GM13977 (cell line): ENCODE measurements at places on chromosomes 2 and 18.
A peak's percentile ranks its signal among the peaks of the same experiment; 100 is the strongest.

DNA sequence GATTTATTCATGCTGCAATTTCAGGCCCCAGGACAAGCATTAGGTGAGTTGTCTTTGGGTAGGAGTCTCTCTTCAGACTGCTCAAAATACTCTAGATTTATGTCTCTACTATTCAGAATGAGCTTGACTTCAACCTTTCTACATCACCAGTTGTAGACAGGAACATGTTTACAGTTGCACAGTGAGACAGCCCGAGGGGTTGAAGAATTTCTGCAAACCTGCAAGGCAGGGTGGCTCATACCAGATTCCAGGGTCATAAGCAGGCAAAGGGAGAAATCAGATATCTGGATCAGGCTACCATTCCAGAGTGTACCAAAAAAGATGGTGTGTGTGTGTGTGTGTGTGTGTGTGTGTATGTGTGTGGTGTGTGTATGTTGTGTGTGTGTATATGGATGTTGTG is 112.4 kb downstream of the SPP2 start:
- DNase-seq, result no peak

DNA sequence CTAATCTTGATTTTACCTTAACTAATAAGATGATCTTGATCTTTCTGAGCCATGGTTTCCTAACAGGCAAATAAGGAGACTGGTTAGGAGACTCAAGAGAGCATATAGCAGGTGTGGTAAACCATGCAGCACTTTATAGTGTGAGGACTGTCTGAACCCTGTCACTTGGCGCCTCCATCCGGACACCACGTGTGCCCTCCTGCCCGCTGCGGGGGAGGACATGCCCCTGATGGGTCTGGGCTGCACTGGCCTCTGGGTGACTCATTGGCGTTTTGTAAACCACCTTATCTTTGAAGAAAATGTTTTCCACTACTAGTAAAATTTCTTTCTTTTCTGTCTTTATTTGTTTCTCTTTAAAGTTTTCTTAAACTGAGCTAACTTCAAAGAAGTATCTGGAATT is 131.1 kb downstream of the FMNL2 start:
- DNase-seq, result no peak

- DNase-seq, result no peak
Observed at GRCh38 chr2:14492920-14493503, 139.5 kb upstream of the LRATD1 start.

DNA sequence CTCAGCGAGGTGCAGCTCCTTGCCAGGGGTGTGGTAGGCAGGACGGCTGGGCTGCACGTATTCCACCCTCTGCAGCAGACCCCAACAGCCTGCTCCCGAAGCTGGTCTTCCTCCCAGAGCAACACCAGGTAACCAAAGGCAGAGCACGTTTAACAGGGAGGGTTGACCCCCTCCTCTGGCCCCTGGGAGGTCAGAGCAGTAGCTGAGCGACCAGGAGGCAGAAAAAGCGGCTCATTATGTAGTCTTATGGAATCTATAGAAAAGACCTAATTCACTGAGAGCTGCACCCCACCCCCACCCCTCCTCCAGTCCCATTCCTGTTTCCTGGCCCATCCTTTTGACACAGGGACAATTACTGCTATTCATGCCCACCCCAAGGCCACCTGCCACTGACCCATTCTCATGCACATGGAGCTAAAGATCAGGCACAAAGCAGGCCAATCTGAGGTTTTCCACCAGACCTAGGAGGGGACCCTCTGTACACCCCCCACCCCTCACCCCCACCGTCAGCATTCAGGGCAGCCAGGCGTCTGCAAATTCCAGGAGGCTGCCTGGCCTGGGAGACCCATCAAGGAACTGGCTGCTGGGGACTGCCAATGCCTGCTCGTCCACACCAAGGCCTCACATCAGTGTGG is 60.9 kb upstream of the FZD7 start:
- DNase-seq, result no peak

- peak; percentile 66 for DNase-seq
Observed at GRCh38 chr2:97870396-97870843, 125.3 kb downstream of the TMEM131 start.

GRCh38 chr18:3610813-3611212 is 160.8 kb downstream of the TGIF1 start:
- no peak for DNase-seq

DNA sequence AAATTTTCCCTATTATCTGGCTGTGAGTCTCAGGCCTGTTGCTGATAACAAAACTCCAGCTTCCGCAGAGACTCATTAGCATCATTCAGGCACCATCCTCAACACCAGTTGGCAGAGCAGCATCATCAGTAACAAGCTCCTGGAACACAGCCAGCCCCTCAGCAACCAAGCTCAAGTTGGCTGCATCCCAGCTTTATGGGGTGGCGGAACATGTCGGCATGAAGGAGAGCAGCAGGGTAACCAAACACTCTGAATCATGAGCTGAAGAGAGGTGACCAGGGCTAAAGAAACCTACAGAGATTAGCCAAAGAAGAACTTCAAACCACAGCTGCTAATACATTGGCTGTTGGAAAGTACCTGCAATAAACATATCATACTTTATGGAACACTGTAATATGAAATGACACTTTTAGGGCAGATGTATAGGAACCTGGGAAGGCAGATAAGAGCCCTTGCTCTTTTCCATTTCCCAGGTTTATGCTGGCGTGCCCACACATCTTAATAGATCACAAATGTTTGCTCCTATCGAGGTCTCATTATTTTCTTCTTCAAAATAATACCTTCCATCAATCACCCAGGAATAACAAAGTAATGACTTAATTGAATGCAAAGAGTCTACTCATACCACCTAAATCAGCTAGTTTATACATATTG is 63.8 kb downstream of the PDE11A start:
- DNase-seq, result no peak

GRCh38 chr2:174343623-174344455 is 9.1 kb downstream of the SP9 start:
- DNase-seq, result peak; percentile 26

DNA sequence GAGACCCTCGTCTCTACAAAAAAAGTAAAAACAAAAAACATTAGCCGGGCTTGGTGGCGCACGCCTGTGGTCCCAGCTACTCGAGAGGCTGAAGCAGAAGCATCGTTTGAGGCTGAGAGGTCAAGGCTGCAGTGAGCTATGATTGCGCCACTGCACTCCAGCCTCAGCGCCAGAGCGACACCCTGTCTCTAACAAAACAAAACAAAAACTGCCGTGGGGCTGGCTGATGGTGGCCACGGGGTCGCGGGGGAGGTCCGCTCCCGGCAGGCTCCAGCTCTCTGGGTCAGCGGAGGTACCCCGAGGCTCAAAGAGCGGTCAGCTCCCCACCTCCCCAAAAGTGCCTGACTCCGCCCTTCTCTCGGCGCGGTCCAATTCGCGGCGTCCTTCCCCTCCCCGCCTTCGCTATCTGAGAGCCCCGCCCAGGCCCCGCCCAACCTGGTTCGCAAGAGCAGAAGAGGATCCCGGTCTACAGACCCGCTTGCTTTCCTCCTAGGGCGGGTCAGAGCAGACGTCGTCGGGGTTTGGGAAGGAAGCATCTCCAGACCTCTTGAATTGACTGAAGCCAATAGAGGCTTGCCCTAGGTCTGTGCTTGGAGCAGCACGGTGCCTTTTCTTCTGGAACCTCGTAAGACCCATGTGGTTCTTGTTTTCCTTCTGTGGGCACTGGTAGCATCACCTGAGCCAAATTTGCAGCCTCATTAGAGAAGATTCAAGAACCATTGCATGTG is 7.8 kb downstream of the RAX start:
- DNase-seq, result peak; percentile 65

DNA sequence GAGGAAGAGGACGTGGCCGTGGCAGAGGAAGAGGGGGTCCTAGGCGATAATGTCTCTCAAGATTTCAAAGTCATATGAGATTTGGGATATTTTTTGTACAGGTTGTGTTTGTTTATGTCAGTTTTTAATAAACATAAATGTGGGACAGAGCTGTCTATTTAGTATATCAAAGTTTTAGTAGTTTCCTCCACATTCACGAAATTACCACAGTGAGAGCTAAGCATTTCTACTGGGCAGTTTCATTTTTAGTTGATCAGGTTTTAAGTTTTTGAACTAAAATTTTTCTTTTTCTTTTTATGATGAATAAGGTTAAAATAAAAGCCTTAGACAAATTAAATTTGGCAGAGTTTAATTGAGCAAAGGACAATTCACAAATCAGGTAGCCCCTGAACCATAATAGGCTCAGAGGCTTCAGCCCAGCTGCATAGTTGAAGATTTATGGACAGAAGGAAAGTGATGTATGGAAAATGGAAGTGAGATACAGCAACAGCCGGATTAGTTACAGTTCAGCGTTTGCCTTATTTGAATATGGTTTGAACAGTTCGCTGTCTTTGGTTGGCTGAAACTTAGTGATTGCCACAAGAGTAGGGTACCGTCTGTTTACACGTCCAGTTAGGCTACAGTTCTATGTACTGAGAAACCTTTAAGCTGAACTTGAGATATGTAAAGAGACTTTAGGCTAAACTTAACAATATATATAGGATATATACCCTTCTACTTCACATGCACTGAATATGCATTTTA is 17.1 kb downstream of the SNRPD1 start:
- DNase-seq, result peak; percentile 21

DNA sequence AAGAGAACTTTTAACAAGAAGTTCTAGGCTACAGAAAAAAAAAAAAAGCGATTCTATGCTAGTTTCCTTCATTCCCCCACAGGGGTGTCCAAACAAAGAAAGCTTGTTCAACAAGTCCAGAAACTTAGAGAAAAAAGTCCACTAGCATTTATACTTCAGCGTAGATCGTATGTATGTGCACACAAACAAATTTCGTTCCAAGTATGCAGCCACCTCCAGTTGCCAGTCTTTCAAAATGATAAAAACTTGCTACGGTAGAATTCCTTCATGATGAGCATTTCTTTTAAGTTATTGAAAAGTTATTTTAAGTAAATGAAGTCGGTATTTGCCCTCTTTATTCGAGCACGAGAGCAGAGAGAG is 3.7 kb upstream of the OTX1 start:
- DNase-seq, result no peak

- DNase-seq, result peak; percentile 53
Observed at GRCh38 chr18:77023102-77023782, 109.3 kb downstream of the MBP start.

GRCh38 chr2:226829721-226830631 is 5.9 kb upstream of the RHBDD1 start:
- DNase-seq, result no peak

GRCh38 chr2:13667415-13667757 is 950.6 kb downstream of the TRIB2 start:
- DNase-seq, result no peak

- no peak for DNase-seq
Observed at GRCh38 chr2:182410120-182410519, 16.7 kb downstream of the PDE1A start.

GRCh38 chr2:12513339-12513738 is 203.4 kb upstream of the TRIB2 start:
- DNase-seq, result no peak

GRCh38 chr18:56148373-56148772 is 490.0 kb downstream of the TXNL1 start:
- no peak for DNase-seq

GRCh38 chr2:38345323-38346038 is 31.6 kb downstream of the ATL2 start:
- no peak for DNase-seq

GRCh38 chr2:54881759-54882158 is 158.3 kb downstream of the EML6 start:
- DNase-seq, result no peak

DNA sequence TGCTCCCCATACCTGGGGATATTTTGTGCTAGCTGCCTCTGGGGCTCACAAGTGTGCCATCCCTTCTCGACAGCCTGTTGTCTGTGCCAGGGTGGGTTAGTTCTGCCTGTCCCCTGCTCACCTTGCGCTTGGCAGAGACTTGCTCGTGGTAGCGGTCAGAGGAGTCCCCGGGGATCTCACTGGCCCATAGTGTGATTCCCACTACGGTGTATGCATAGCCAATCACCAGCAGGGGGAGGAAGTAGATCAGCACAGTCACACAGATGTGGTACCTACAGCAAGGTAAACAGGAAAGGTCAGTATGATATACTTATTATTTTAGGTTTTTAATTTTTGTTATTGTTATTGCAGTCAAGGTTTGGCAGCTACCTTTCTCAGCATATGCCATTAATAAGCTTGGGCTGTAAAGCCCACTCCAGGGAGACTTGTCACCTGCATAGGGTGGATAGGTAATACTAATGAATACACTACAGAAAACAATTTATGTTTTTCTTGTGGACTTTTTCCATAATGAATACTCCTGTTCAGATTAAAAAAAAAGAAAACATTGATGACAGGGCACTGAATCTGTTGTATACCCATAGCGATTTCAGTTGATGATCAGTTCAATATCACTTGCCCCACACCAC is 95.2 kb downstream of the POLE4 start:
- DNase-seq, result peak; percentile 47

DNA sequence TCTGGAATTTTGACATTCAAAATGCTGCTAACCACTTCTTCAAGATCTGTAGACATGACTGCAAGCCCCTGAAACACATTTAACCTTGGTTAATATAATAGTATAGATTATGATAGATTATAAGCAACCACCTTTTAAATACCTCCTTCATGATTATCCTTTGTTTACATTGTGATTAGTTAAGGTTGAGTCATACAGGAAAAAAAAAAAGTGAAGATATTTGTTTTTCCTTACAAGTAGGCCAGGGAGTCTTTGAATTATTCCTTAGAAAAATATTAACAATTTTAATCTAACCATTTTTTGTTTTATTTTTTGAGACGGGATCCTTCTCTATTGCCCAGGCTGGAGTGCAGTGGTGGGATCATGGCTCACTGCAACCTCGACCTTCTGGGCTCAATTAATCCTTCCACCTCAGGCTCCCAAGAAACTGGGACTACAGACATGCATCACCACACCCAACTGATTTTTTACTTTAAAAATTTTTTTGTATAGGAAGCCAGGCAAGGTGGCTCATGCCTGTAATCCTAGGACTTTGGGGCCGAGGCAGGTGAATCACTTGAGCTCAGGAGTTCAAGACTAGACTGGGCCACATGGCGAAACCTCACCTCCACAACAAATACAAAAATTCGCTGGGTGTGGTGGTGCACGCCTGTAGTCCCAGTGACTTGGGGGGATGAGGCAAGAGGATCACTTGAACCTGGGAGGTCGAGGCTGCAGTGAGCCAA is 99.4 kb downstream of the SLC39A10 start:
- DNase-seq, result no peak

- DNase-seq, result no peak
Observed at GRCh38 chr18:37913051-37913450, 347.5 kb upstream of the CELF4 start.

- no peak for DNase-seq
Observed at GRCh38 chr2:86275384-86275799, 62.0 kb downstream of the REEP1 start.

- DNase-seq, result no peak
Observed at GRCh38 chr2:117551858-117552257, 262.6 kb upstream of the DDX18 start.

DNA sequence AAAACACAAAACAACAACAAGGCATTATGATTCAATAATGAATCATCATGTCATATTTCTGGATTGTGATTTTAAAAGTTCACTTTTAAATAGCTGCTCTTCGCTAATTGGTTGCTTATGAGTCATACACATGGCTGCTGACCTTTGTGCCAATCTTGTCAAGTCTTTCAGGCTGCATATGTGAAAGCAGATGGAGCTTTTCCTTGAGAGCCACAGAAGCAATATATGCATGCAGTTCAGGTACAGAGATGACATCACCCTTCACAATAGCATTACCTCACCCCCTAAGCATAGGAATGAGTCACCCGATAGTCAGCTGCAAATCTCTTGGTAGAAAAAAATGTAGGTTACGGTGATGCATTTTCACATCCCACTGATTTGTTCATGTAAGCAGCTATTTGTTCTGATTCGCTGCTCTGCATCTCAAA is 27.2 kb downstream of the EIF2AK3 start:
- peak; percentile 76 for DNase-seq
